ENCODE measurements at places on chromosomes 5 and 9. TPM values are rescaled to one million over a fixed set of nuclear protein-coding genes. Genes with fewer than 3 reads are reported as not detected.

The PAPPA gene
- polyA plus RNA-seq: not detected

The CAPSL gene
- not detected for polyA plus RNA-seq

The GRIN3A gene
- not detected for polyA plus RNA-seq

The PCDHB16 gene
- polyA plus RNA-seq: not detected

The C6 gene
- polyA plus RNA-seq: not detected

The SPINK5 gene
- polyA plus RNA-seq: not detected
